Myocyte (in vitro differentiated cells): ENCODE measurements at places on chromosomes 16 and 17.
A peak's percentile ranks its signal among the peaks of the same experiment; 100 is the strongest.

- no peak for DNase-seq
Measured at GRCh38 chr16:50628156-50628802, 52.8 kb downstream of the SNX20 start.

DNA sequence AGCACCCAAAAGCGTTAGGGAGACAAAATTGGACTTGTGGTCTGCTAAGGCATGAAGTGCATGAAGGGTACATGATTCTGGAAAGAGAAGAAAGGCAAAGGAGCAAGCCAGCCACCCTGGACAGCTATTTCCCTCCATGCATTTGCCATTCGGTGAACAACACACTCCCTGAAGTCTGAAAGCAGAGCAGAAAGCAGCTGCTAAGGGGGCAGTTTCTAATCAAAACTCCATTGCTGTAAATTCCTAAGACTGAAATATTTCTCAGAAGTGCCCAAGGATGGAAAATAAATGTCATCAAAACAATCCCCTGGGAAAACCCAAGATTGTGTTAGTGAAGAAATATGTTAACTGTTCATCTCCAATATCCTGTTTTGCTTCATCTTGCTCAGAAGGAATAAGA is 44.3 kb downstream of the PMP22 start:
- DNase-seq: peak; percentile 26

GRCh38 chr17:47776330-47777197 is 43.5 kb downstream of the TBX21 start:
- DNase-seq: peak; percentile 52

DNA sequence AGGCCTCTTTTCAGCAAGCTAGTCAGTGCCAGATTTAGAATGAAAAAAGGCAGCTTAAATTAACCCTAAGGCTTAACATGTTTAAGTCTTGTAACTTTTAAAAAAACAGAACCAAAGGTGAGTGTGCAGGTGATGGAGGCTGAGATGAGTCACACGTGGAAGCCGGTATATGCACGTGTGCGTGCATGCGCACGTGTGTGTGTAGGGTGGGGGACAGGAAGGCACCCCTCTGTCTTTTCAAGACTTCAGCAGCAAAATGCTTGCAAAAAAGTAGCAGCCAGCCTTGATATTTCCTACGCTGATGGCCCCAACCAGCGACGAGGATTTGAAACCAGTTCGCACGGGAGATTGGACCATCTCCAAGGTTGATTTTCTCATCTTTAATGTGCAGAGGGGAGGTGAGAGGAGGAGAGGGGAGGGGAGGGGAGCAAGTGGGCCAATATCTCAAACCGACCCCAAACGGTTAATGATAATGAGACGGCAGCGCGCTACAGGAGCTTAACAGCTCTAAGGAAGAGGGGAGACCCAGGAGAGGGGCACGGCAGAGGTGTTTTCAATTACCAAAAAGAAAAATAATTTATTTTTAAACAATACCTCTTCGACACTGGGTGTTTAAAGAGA is 154.7 kb downstream of the ZNF423 start:
- DNase-seq: no peak

DNA sequence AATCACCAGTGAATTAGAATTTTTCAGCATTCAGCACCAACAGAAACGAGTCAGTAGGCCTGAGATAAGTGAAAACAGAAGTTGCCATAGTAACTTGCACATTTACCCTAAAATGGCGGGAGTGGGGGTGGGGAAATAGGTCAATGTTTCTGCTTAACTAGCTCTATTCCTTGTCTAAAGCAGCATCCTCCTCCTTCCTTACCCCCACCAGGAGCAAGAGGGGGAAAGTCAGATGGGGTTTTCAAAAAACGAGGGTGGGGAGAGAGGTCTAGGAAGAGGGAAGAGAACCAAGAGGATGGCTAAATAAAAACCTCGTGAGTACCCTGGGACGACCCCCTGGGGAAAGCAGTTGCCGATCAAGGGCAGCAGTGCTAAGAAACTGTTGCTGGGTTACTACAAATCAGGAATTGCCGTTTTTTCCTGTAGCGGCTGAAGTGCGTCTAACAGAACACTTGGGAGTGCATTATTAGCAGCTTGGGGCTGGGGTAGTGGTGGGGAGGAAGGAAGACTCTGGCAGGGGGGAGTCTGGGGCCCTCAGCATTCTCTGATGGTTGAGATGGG is 34.4 kb upstream of the MNT start:
- DNase-seq: no peak

DNA sequence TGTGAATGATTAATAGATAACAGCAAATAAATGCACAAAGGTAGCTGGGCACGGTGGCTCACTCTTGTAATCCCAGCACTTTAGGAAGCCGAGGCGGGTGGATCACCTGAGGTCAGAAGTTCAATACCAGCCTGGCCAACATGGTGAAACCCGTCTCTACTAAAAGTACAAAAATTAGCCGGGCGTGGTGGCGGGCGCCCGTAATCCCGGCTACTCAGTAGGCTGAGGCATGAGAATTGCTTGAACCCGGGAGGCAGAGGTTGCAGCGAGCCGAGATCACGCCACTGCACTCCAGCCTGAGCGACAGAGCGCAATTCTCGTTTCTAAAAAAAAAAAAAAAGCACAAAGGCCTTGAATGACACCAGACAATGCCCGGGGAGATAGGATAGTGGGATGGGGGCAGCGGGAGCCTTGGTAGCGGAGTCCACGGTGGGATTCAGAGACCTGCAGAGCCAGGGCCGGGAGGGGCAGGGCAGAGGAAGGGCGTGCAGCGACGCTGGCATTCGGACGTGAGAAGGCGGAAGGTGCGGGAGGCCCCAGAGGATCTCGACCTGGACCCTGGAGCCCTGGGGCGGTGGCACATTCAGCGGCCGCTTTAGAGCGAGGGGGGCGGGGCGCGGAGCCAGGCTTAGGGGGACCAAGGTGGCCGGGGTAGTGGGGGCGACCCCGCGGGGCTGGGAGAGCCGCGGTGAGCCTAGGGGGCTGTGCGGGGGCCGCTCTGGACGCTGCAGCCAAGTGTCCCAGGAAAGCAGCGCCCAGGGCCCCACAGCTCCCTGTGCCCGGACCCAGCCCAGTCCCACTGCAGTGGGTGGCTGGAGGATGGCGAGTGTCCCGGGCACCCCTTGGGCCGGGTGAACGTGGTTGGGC is 999 bp upstream of the FLYWCH2 start:
- peak; percentile 9 for DNase-seq

DNA sequence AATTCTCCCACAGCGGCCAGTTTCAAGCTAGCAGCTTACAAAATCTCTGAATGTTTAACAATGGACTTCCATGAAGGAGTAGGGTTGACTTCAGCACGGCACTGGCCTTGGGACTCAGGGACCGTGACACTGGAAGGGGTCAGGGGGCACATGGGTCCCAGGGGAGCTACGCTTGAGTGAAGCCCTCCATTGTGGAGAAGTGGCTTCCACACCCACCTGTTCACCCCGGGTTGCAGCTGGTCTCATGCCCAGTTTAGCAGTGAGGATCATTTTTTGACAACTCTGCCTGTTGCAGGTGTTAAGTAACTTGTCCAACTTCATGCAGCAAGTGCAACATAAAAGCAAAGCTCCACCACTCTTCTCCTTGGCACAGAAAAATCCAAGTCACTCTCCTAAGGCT is 510.2 kb downstream of the CDH13 start:
- DNase-seq: peak; percentile 30

GRCh38 chr17:50837980-50838954 is 2.9 kb downstream of the WFIKKN2 start:
- DNase-seq: no peak

DNA sequence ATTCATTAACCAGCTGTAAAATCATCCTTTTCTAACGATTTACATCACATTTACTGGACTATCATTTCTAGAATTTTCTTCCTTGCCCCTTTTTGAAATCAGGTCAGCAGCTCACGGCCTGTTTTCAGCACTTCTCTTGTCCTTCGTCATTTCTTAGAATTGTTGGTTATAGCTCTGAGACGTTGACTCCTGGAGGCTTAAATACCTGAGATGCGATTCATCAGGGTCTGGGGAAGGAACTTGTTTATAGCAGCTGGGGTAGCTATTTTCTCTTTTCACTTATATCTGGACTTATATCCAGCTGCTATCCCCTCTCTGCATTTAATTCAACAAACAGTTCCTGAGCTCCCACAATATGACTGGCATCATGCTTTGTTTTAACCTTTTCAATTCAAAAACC is 338.7 kb upstream of the TNRC6C start:
- peak; percentile 13 for DNase-seq

DNA sequence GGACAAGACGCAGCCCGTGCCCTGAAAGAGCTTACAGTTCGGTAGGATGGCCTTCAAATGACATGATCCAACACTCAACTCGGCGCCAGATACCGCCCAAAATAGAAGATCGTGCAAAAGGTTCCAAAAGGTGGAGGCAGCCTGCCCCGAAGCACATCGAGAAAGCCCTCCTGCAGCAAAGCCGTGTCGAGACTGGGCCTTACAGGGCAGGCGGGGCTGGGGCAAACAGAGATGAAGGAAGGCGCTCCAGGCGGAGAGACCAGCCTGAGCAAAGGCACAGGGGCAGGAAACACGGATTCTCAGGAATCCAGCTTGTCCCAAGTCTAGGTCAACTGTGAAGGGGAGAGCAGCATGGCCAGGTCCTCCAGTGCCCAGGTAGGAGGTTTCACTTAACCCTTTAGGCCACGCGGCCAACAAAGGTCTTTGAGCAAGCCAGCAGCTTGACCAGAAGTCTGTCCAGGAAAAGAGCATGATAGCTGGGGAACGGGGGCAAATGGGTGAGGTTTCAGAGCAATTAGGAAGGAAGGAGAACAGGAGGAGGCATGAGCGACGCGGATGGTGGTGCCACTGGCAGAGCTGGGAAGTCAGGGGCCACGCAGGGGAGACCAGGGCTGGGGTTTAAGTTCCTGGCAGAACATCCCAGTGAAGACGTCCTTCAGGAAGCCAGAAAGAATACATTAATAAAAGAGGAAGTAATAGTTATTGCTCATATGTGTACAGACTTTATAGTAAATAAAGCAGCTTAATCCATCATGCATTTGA is 21.2 kb upstream of the EIF1 start:
- DNase-seq: no peak

- DNase-seq: no peak
Measured at GRCh38 chr17:80836658-80836965, 155.0 kb upstream of the CHMP6 start.

GRCh38 chr17:7496470-7497183 is 12.5 kb downstream of the POLR2A start:
- DNase-seq: no peak

DNA sequence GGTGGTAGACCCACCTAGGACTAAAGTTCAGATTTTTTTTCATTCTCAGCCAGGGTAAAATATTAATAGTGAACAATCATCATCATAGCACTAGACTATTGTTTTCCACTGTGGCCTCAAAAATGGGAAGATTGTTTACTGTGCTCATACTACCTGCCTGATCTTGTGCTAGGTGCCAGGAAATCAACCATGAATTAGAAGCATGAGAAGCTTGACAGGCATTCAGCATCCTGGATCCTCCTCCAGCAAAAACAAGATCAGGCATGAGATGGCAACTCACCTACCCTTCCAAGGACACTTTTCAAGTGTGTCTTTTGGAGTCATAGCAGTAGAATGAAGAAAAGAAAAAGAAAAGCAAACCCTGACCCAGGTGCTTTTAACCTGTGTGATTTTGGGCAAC is 174.2 kb downstream of the CYLD start:
- no peak for DNase-seq

DNA sequence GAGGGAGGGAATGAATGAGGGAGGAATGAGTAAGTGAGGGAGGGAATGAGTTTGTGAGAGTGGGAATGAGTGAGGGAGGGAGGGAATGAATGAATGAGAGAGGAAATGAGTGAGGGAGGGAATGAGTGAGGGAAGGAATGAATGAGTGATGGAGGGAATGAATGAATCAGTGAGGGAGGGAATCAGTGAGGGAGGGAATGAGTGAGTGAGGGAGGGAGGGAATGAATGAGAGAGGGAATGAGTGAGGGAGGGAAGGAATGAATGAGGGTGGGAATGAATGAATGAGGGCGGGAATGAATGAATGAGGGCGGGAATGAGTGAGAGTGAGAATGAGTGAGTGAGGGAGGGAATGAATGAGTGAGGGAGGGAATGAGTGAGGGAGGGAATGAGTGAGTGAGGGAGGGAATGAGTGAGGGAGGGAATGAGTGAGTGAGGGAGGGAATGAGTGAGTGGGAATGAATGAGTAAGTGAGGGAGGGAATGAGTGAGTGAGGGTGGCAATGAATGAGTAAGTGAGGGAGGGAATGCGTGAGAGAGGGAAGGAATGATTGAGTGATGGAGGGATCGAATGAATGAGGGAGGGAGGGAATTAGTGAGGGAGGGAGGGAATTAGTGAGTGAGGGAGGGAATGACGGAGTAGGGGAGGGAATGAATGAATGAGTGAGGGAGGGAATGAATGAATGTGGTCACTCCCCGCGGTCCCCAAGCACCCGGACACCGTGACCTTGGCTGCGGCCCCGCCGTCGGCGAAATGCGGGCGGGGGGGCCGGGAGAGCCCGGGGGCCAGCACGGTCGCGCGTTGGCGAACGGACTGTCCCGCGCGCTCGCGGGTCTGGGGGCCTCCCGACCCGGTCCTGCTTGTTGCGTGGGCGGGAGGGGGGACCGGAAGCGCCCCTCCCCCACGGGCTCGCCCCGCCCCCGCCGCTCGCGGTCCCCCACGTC is 1.1 kb upstream of the UBE2I start:
- no peak for DNase-seq

DNA sequence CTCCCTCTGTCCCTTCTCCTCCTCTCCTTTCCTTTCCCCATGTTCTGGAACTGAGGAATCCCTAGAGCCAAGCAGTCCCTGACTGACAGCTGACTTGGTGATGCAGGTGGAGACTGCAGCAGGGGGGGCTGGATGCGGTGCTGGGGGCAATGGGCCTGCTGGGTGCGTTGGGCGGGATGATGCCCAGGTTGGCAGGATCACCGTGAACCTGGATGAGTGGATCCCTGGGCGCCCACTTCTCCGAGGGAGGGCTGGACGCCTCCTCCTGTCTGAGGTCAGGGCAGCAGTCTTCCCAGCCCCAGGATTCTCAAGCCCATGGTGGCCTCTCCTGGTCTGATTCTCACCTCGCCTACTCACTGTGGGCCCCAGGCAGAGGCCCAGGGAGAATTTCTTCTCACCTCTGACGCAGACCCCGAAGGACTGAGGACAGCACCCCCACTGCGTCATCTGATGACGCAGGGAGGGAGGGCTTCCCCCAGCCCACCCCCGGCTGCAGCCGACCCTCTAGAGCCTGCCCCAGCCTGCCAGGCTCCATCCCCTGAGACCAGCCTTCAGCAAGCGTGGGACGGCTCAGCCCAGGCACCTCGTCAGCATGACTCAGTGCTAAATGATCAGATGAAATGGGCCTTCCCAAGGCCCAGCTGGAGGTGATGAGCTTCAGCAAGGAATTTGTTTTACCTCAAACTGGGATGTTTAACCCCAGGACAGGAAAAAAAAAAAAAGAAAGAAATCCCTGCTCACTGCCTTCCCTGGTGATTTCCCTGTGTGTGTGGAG is 188.0 kb upstream of the TNRC6C start:
- peak; percentile 12 for DNase-seq

GRCh38 chr16:47229053-47230050 is 85.6 kb upstream of the NETO2 start:
- no peak for DNase-seq

- no peak for DNase-seq
Measured at GRCh38 chr17:60887614-60888028, 210.0 kb downstream of the BCAS3 start.

DNA sequence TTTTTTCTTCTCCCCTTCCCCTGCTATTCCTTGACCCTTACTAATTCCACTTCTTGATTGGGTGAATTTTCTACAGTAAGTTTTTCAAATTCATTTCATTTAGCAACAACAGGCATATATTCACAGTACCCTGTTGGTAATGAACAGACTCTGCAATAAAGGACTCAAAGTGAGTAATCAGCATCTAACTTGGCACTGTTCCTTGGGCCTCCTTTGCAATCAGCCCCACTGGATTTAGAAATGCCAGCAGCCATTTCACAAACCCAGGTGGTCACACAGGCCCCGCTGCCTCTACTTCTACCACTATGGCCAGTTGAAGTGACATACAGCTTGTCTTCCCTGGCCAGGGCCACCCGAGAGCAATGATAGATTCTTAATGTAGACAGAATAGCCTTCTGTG is 113.8 kb downstream of the CYB561 start:
- no peak for DNase-seq
